ENCODE measurements at places on chromosomes 11 and 22.

- no peak for DNase-seq
Measured at GRCh38 chr11:13143486-13144297, 133.9 kb upstream of the BMAL1 start.

- DNase-seq = no peak
Measured at GRCh38 chr22:30332551-30332950, 5.8 kb upstream of the TBC1D10A start.

DNA sequence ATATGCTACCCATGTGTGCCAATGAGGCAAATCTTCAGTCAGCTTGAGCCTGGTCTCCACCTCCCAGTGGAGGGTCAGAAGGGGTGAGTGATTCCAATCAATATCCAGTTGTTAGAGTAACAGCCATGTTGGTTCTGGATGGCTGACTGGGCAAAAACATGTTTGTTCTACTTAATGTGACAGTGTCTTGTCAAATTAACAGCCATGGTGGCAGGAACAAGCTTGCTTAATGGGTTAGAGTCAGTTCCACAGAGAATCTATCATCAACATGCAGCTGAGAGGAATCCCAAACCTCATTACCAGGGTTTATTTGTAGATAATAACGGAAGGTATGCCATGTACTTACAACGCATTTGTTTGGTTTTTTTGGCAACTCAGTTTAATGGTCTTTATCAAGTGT, 133.2 kb downstream of the SLC17A6 start:
- DNase-seq = no peak

- DNase-seq = no peak
Measured at GRCh38 chr22:45602004-45602733, 69.5 kb upstream of the ATXN10 start.

DNA sequence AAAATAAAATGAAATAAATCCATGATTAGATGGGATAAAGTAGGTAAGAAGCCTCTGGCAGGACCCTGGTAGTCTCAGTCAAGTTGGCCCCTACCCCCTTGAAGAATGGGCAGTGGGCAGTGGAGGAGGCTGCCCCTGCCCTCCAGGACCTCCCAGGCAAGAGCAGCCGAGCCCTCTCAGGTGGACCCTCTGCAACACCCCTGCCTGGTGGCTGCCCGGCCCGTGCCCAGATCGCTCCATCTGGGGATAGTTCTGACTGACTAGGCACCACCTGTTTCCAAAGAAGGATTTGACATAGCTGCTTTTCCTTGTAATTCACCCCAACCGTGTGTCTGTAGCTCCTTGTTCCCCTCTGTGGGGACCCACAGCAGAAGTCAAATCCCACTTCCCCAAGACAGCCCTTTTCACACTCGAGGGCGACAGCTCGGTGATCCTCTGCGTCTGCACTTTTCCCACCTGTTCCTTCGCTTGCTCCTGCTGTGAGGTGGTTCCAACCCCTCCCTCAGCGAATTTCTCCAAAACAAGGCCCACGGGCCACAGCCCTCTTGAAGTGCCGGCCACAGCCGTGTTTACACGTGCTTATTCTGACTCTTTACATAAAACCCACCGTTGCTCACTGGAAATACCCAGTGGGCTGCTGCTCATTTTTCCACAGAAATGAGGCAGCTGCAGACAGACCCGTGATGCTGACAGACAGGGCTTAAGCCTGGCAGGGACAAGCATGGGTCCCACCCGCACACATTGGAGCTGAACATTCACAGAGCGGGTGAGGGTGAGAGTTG, 5.5 kb upstream of the TMPRSS13 start:
- DNase-seq = no peak
